Tibial artery (tissue), 4 donors: ENCODE measurements at places on chromosomes 7 and 10.

GRCh38 chr7:67267914-67268313 is 271.3 kb downstream of the TYW1 start:
- H3K27ac ChIP-seq: no peak overlapping the region
- no peaks in the 10 kb centered on the region for H3K27me3 ChIP-seq
- H3K4me3 ChIP-seq: no peak overlapping the region
- no peak for DNase-seq
- no peaks in the 10 kb centered on the region for H3K36me3 ChIP-seq
- H3K4me1 ChIP-seq: no peaks in the 10 kb centered on the region

GRCh38 chr10:80894797-80895467 is 357.2 kb downstream of the SH2D4B start:
- no peak overlapping the region for H3K27ac ChIP-seq
- no peaks in the 10 kb centered on the region for H3K27me3 ChIP-seq
- no peaks in the 10 kb centered on the region for H3K36me3 ChIP-seq
- DNase-seq: no peak
- no peaks in the 10 kb centered on the region for H3K4me1 ChIP-seq

DNA sequence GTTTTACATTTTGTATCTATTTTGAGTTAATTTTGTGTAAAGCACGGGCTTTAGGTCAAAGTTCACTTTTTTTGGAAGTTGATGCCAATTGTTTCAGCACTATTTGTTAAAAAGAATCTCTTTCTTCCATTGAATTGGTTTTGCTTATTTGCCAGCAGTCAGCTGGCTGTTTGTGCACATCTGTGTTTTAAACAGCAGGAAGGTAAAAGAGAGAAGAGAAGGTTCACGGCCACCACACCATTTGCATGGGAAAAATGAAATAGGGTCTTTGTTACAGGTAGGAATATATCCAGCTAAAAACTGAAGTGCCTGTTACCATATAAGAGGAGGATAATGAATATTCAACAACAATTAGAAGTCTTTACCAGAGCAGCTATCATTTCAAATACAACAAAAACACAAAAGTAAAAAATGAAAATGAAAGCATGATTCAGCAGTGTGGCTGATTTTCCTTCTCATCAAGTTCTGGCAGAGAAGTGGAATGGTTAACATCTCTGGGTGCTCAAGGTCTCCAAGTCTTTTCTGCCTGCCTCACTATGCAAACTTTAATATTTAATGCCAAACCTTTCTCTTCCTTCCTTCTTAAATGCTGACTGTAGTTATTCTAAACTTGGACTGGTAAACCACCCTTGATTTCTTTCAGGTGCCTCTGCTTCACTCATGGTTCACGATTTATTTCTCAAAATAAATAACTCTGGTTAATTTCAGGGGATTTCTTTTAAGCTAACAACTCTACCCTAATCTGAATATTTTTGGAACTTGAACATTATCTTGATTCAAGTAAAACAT is 841.5 kb downstream of the GRM8 start:
- no peaks in the 10 kb centered on the region for H3K27me3 ChIP-seq
- H3K4me1 ChIP-seq: no peaks in the 10 kb centered on the region
- H3K36me3 ChIP-seq: no peaks in the 10 kb centered on the region
- no peak overlapping the region for H3K27ac ChIP-seq
- no peak overlapping the region for H3K4me3 ChIP-seq

- no peaks in the 10 kb centered on the region for H3K36me3 ChIP-seq
- H3K27ac ChIP-seq: no peak overlapping the region
- no peaks in the 10 kb centered on the region for H3K4me1 ChIP-seq
- no peak overlapping the region for H3K4me3 ChIP-seq
- no peak for DNase-seq
Observed at GRCh38 chr7:148434887-148435286, 155.7 kb upstream of the C7orf33 start.

DNA sequence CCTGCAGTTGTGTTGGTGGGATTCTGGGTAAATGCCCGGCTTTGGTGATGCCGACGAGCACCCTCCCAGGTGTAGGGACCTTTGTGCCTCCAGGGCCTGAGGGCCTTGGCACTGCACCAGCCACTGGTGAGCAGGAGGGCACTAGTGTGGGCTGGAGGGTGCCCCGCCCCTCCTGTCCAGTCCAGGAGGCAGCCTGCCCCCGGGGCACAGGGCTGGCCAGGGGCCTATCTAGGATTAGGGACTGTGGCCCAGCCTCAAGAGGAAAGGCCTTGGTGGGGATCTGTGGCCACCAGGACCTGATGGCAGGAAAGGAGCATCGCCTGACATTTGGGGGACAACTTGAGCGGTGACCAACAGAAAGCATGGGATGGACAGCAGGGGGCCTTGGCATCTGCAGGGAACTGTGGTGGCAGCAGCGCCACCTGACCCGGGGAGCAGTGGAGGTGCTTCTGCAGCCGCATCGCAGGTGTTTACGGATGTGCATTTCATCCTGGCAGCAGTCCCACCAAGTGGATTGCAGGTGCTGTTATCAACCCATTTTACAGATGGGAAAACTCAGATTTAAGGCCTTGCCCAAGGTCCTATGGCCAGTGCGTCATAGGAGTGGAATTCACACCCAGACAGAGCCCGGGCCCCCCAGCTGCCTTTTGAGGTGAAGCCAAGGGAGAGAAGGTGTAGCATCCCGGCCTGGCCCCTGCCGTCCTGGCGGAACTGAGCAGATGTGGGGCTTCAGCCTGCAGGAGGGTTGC is 11.1 kb downstream of the ZNF316 start:
- no peak for DNase-seq
- peaks cover 92% of the 10 kb centered on the region for H3K36me3 ChIP-seq
- no peak overlapping the region for H3K4me3 ChIP-seq
- no peaks in the 10 kb centered on the region for H3K27me3 ChIP-seq
- no peaks in the 10 kb centered on the region for H3K4me1 ChIP-seq
